ENCODE measurements at places on chromosomes 1 and 21. TPM values are rescaled to one million over a fixed set of nuclear protein-coding genes. Genes with fewer than 3 reads are reported as not detected.

DNA sequence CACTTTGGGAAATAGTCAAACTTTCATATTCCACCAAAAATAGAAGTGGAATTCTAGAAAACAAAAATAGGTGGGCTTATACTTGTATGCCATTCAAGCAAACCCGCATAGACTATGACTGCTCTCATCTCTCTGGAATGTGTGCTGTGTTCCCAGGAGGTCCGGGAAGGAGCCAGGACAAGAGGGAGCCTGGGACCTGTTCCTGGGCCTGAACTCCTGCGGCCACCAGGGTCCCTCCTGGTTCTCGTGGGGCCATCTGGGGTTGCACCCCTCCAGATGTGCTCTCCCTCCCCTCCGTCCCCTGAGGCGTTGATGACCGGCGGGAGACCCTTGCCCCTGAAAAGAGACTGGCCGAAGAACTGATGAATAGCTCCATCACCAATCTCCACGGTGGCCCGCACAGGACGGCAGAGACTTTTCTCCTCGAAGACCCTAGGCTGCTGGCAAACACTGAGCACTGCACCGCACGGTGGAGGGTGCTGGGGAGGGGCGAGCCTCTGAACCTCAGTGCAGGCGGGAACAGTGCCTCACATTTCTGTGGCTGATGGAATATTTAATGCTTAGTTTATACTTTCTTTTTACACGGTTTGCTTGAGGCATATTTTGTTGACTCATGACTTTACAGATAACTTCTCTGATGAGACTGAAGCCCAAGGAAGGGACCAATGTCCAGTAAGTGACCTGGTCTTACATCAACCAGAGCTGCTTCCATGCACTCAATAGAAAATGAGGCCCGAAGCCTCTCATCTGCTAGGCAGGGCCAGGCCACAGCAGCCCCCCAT is 9.6 kb upstream of the ADARB1 start:
- no peaks in the 10 kb centered on the region for H3K36me3 ChIP-seq
- no peak overlapping the region for H3K27ac ChIP-seq
- no peaks in the 10 kb centered on the region for H3K4me1 ChIP-seq
- H3K4me3 ChIP-seq: no peak overlapping the region

The GFI1 gene
- total RNA-seq: 99.4 TPM

- H3K4me3 ChIP-seq: no peak overlapping the region
- no peaks in the 10 kb centered on the region for H3K36me3 ChIP-seq
- no peak overlapping the region for H3K27ac ChIP-seq
Observed at GRCh38 chr1:56844545-56845136, 10.0 kb upstream of the C8A start.

DNA sequence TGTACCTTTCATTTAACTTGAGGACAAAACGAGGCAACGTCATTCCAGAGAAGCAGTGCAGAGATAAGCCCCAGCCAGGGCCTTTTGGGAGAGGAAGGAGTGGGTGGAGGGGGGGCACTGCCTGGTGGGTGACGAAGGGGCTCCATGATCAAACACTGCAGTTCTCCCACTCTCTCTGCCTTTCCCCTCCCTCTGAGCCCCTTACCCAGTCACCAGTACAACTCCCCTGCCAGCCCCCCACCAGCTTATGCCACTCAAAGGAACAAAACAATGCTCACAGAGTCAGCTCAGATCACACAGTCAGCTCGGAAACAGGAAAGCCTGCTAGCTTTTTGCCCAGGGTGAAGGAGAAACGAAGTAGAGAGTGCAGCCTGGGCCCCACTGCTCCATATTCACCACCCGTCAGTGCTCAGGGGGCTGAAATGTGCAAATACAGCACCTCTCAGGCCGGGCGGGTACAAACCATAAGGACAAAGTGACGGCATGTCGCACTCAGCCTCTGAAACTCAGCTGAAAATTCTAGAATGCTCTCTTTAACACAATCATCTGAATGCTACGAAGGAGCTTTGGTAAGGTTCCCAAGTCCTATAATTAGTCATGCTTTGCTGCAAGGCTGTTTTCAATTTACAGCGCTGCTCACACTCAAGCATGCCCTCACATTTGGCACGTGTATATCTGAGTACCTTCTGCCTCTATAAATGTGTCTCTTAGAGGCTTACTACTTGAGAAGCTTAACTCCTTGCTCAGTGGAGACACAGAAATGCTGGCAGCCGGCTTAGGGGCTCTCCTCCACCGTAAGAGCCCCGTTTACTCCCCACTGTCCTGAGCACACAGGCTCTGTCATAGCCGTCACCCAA is 65.8 kb upstream of the RAB4A start:
- H3K36me3 ChIP-seq: no peaks in the 10 kb centered on the region
- peaks cover 4% of the 10 kb centered on the region for H3K4me1 ChIP-seq
- no peak overlapping the region for H3K27ac ChIP-seq
- peaks cover 9% of the 10 kb centered on the region for H3K27me3 ChIP-seq

DNA sequence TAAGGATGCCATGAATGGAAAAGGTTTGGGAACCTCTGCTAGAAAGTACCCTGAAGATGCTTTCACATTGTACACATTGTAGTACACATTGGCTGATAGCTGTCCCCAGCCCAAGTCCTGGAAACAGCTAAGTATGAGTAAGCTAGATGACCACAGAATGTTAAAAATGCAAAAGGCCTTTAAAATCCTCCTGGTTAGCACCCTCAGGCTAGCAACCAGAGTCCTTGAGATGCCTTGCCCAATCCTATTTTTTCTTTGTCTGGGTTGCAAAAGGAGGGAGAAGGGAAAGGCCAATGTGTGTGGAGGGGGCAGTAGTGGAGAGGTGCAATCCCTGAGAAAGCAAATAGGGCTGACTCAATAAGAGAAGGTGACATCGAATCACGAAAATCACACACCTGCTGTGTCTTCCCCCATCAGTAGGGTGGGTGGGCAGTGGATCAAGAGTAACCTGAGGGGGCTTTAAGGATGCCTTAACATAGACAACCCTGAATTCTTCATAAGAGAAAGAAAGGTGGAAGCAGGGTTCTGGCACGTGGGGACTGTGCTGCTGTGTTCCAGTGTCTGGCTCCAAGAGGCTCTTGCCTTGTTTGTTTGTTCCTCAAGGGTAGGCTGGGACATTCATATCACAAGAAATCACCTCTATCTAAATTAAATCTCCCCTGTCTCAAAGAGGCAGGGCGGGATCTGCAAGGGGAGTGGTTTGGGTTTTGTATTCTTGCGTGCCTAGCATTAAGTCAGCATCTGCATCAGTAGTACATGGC is 266.2 kb upstream of the PLXNA2 start:
- DNase-seq: no peak
- no peaks in the 10 kb centered on the region for H3K27me3 ChIP-seq
- no peaks in the 10 kb centered on the region for H3K36me3 ChIP-seq
- H3K4me1 ChIP-seq: no peaks in the 10 kb centered on the region
- H3K4me3 ChIP-seq: no peak overlapping the region

- no peak overlapping the region for H3K27ac ChIP-seq
- no peak overlapping the region for H3K4me3 ChIP-seq
- no peaks in the 10 kb centered on the region for H3K4me1 ChIP-seq
- DNase-seq: no peak
Observed at GRCh38 chr1:214044438-214045214, 56.9 kb downstream of the PROX1 start.

- no peak overlapping the region for H3K27ac ChIP-seq
- DNase-seq: no peak
- no peak overlapping the region for H3K4me3 ChIP-seq
- no peaks in the 10 kb centered on the region for H3K4me1 ChIP-seq
Observed at GRCh38 chr1:202023001-202023433, 12.6 kb downstream of the ELF3 start.

The ARHGEF10L gene
- 0.05 TPM for total RNA-seq

The TP73 gene
- 2.4 TPM for total RNA-seq

GRCh38 chr1:198841477-198841876 is 202.6 kb downstream of the PTPRC start:
- DNase-seq: no peak
- no peak overlapping the region for H3K27ac ChIP-seq
- peaks cover 31% of the 10 kb centered on the region for H3K36me3 ChIP-seq
- no peak overlapping the region for H3K4me3 ChIP-seq

GRCh38 chr21:45060089-45060488 is 14.3 kb upstream of the ADARB1 start:
- no peaks in the 10 kb centered on the region for H3K4me1 ChIP-seq
- no peak overlapping the region for H3K4me3 ChIP-seq
- H3K36me3 ChIP-seq: no peaks in the 10 kb centered on the region

- no peak for DNase-seq
- H3K4me3 ChIP-seq: no peak overlapping the region
- H3K27me3 ChIP-seq: no peaks in the 10 kb centered on the region
- H3K36me3 ChIP-seq: no peaks in the 10 kb centered on the region
- H3K4me1 ChIP-seq: peaks cover 5% of the 10 kb centered on the region
- H3K27ac ChIP-seq: no peak overlapping the region
Observed at GRCh38 chr1:151568626-151569088, 28.5 kb downstream of the TUFT1 start.

The PALMD gene
- not detected for total RNA-seq

DNA sequence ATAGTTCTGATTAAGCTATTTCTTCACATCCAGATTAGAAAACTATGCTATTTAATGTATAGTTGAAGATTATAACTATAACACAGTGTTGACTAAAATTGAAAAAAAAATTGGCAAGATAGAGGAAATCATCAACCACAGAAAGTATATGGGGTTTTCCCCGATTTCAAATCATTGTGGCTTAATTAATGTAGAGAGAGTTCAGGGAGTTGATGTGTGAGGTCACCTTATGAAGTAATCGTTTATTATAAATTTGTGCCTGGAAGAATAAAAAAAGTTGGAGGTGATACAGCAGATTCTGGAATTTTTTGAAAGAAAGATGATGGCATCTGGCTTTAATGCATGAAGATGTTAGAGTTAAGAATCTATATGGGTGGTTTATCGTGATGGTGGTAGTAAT is 84.3 kb downstream of the PTGS2 start:
- H3K27me3 ChIP-seq: peaks cover 59% of the 10 kb centered on the region
- no peak overlapping the region for H3K27ac ChIP-seq
- H3K4me3 ChIP-seq: no peak overlapping the region
- DNase-seq: no peak
- H3K4me1 ChIP-seq: peaks cover 4% of the 10 kb centered on the region

DNA sequence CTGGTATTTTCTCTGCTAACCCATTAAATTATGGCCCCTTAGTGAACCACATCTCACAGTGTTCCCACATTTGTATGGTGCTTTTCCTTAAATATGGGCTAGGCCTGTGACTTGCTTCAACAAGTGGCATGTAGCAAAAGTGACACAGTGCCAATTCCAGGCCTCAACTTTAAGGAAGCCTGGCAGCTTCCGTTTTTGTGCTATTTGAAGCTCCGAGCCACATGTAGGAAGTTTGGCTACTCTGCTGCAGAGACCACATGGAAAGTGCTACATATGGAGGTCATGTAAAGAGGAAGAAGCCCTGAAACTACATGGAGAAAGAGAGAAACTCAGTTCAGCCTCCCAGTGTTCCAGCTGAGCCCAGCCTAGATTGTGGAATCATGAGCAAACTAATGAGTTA is 28.5 kb upstream of the DR1 start:
- DNase-seq: no peak
- H3K27me3 ChIP-seq: no peaks in the 10 kb centered on the region
- H3K4me3 ChIP-seq: no peak overlapping the region
- H3K36me3 ChIP-seq: no peaks in the 10 kb centered on the region
- no peak overlapping the region for H3K27ac ChIP-seq

DNA sequence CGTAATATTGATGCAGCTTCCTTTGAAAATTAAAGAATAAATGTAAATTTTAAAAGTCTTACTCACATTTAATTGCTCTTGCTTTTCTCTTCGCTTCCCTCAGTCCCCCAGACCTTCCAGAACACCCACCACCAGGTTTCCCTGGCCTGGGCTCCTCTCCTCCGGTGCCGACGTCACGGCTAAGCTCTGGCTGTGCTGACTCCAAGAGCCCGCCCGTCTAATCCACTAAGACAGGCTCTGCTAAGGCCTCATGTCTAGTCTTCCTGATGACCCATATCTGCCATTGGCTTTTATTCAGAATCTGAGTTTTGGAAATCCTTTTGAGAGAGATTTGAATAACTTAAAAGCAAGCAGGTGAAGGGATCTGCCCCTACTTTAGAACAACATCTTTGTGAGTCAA is 53.9 kb upstream of the NADK start:
- H3K27ac ChIP-seq: no peak overlapping the region
- no peak overlapping the region for H3K4me3 ChIP-seq
- peaks cover 55% of the 10 kb centered on the region for H3K36me3 ChIP-seq
- no peak for DNase-seq
- H3K27me3 ChIP-seq: no peaks in the 10 kb centered on the region

- no peaks in the 10 kb centered on the region for H3K27me3 ChIP-seq
- H3K4me1 ChIP-seq: peaks cover 49% of the 10 kb centered on the region
- no peak overlapping the region for H3K27ac ChIP-seq
Observed at GRCh38 chr1:22064751-22065402, 12.4 kb downstream of the CDC42 start.

- no peak overlapping the region for H3K4me3 ChIP-seq
- no peak for DNase-seq
- H3K4me1 ChIP-seq: peaks cover 17% of the 10 kb centered on the region
- no peak overlapping the region for H3K27ac ChIP-seq
- H3K36me3 ChIP-seq: no peaks in the 10 kb centered on the region
Observed at GRCh38 chr1:51726544-51727225, 109.8 kb downstream of the OSBPL9 start.

DNA sequence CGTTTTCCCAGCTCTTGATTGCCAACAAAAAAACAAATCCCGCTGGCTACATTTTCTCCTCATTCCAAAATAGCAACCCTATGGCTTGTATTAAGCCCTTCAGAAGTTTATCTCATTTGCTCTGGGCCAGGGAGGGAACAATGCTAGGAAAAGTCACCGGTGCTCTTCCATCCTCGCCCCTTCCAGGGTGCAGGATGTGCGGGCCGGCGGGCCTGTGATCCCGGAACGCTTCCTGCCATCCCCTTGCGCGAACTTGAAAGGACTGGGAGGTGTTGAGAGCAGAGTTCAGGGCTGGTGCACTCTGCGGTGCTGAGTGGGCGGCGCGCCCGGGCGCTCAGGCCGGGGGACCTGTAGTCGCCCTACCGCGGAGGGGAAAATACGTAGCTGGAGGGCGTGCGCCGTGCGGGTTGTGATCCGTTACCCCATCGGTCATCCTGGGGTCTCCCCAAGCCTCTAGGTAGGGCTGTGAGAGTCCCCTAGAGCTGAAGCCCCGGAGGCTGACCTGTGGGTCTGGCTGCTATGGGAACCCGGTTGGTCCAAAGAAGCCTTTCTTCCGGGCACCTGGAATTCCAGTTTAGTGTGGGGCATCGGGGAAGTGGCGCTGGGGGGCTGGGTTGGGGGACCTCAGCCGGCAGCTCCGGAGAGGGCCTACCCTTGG is 13.1 kb downstream of the NR5A2 start:
- H3K36me3 ChIP-seq: no peaks in the 10 kb centered on the region
- peaks cover 8% of the 10 kb centered on the region for H3K4me1 ChIP-seq
- H3K4me3 ChIP-seq: no peak overlapping the region

DNA sequence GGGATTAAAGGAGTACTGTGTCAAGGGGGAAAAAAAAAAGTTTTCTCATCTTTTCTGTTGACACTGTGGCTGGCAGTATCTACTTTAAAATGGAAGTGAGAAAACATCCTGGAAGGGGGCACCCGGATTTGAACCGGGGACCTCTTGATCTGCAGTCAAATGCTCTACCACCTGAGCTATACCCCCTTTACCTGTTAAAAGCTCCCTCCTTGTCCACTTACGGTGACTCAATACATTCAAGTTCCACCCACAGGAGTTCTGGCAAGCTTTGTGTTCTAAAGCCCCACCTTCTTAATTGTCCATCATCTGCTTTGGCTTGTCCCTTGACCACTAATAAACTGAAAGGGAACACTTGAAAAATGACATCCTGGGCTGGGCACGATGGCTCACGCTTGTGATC is 68.2 kb downstream of the FNBP1L start:
- DNase-seq: no peak
- H3K27me3 ChIP-seq: peaks cover 15% of the 10 kb centered on the region
- H3K4me1 ChIP-seq: no peaks in the 10 kb centered on the region
- no peak overlapping the region for H3K4me3 ChIP-seq
